ENCODE measurements at places on chromosomes 11 and 22. TPM values are rescaled to one million over a fixed set of nuclear protein-coding genes. Genes with fewer than 3 reads are reported as not detected.

DNA sequence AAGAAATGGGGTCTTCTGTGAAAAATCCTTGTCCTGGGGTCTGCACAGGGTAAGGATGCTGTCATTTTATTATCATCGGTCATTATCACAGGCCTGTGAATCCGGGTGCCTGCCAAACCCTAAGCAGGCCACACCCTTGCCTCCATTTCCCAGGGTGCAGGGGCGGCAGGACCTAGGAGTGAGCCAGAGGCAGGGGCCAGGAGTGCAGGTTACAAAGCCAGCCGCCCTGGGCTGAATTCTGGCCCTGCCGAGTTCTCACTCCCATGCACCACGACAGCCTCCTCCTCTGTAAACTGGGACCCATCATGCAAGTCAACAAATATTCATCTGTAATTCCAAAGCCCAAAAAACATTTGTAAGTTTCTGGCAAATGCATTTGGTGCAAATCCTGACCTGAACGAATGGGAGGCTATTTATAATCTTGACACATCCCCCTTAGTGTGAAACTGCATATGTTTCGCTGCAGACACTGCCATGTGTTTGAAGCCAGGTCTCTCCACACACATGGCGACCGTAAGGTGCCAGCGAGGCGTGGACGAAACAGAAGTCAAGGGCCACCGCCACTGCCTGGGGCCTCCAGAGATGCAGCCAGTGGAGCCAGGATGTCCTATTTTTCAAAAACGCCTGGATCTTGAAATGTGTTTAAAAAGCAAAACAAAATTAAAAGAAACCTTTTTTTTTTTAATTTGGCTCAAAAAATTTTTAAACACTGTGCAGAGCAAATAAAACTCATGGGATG is 6.7 kb downstream of the CD5 start:
- DNase-seq: no peak

DNA sequence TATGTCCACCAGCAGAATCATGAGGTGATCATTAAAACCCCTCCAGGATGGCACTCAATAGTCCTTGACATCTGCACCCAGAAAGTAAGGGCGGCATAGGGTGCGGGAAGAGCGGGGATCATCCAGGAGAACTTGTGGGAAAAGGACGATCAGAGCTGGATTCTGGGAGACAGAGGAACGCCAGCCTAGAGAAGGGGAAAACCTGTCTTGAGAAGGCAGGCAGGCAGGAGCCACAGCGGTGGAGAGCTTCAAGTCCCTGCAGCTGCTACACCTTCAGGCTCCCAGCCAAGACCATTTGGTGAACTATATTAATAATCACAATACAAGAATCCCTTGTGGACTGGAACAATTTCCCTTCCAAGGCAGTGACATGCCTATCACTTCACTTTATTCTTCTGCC is 134.3 kb downstream of the BUD13 start:
- no peak for DNase-seq

GRCh38 chr22:38963872-38964271 is 6.5 kb downstream of the APOBEC3A start:
- no peak for DNase-seq

DNA sequence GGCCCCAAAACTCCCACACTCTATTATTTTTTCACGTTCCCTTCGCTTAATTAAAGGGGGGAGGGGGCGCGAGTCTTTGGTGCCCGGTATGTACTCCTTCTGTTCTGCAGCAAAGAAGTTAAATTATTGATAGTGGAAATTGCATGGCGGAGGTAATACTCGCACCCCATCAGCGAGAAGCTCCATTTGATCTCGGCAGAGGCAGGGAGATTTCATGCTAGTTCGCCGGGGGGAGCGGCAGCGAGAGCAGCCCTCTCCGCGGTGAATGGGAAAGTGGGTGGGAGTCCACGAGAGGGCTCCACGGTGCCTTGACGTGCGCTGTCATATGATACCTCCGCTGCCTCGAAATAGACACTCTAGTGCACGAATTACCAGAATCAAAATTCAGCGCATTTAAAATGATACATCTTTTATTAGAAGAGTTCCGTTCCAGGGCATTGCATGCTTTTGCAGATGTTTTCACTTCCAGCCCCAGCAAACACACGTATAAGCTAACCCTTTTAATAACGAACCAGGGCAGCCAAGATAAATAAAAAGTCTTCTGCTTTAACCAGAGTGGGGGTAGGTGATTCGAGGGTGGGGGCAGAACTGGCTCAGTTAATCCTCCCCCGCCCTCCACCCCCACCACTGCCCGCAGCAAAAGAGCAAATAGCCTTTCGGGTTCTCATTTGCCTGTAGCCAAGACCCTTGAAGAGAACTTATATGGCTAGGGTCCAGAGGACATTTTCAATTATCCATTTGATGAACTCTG is 1.3 kb upstream of the BDNF start:
- no peak for DNase-seq

- DNase-seq: no peak
Observed at GRCh38 chr22:30843245-30843644, 125.3 kb downstream of the MORC2 start.

GRCh38 chr11:41984023-41984422 is 524.6 kb upstream of the LRRC4C start:
- no peak for DNase-seq

Gene DLG2
- 1.9 TPM for total RNA-seq

Gene UEVLD
- total RNA-seq: 15.4 TPM

Data from activated naive CD8-positive, alpha-beta T cell treated with anti-CD3 and anti-CD28 coated beads for 36 hours (primary cell).